Activated gamma-delta T cell (primary cell): ENCODE measurements at places on chromosomes 11 and 22.

- DNase-seq, result no peak
Measured at GRCh38 chr11:72583177-72583553, 91.1 kb downstream of the PDE2A start.

DNA sequence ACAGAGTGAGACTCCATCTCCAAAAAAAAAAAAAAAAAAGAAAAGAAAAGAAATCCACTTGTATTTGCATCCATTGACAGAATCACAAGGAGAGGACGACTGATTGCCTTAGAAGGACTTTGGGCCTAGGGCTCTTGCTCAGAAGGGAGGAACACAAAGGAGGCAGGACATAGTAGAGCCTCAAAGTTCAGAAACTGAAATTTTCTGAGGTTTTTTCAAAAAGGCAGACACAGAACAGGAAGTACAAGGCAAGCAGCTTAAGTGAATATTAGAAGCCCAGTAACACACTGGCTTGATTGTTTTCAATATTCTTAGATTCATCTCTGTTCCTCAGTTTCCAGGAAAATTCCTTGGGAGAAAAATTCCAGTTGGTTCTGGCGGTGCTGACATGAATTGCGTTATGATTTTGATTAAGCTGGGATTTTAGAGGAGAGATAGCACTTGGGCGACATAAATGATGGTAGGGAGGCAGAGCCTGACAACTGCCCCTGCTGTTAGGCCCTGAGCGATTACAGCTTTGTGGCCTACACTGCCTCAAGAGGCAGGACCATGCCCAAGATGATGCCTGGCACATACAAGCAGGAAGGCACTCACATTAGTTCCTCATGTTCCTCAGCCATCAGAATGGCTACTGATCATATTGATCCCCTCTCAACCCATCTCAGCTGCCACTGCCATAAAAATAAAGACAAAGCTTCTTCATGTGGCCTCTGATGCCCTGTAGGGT, 15.3 kb downstream of the CLPB start:
- no peak for DNase-seq

- no peak for DNase-seq
Measured at GRCh38 chr11:22584976-22585375, 40.6 kb downstream of the FANCF start.

- DNase-seq, result no peak
Measured at GRCh38 chr11:117315285-117316196, 515 bp downstream of the BACE1 start.

GRCh38 chr11:1276041-1276790, 33.2 kb downstream of the TOLLIP start:
- no peak for DNase-seq

DNA sequence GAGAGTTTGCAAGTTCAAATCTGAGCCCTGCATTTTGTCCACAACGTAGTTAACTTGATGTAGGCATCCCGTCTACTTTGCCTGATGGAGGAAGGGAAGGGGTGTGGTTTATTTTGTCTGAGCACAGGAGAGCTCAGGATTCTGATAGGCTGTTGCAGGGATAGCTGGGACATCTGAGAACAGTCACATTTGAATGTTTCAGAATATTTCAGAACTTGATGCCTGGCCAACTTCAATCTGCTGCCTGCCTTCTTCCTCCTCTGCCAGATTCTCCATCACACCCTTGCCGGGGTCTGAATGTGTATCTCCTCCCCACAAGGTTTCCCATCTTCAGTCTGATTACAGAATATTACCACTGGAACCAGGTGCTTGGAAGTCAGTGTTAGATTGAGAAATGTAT, 51.6 kb downstream of the NTM start:
- no peak for DNase-seq

GRCh38 chr11:17171343-17171742, 36.4 kb downstream of the PIK3C2A start:
- no peak for DNase-seq

DNA sequence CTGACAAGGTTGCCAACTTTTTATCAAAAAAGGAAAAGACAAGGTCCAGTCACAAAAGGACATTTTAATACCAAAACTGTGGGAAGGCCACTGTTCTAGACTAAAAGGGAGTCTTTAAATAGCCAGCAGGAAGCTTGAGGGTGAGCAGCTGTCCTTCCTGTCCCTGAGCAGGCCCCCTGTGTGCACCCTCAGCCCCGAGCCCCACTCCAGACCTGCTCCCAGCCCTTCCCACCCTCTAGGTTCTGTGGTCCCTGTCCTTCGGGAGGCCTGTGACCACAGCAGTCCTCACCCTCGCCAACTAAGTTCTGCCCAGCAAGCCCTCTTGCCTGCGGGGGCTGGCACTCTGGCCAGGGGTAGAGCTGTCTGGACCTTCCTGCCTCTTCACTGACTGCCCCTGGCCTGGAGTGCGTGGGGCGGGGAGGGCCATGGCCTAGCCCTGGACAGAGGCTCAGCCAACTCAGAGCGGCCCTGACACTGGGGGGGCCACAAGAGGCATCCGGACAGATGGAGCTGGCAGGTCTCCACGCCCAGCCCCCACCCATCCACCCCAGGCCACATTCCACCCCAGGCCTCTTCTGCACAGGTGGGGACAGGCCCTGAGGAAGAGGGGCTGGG, 1.6 kb upstream of the PLXNB2 start:
- DNase-seq, result no peak

DNA sequence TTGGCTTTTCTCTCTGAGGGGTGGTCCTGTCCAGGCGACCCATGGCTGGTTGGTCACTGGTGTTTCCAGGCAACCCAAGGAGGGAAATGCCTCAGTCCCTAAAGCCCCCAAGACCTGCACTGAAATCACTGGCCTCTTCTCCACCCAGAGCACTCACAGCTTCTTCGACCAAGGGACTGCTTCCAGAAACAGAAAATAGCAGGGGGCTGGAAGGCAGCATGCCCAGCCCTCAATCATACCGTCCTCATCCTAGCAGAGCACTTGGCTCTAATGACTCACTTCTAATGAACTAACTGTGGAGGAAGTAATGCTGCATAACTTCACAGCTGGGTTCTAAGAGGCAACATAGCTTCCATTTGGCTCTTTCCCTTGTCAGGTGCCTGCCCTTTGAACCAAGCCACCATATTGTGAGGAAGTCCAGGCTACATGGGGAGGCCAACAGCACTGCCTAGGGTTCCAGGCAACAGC, 27.6 kb downstream of the DKK3 start:
- DNase-seq, result no peak

- DNase-seq, result no peak
Measured at GRCh38 chr11:86150847-86151173, 81.9 kb upstream of the PICALM start.

GRCh38 chr11:63896071-63896470, 20.9 kb downstream of the RCOR2 start:
- DNase-seq, result no peak

- no peak for DNase-seq
Measured at GRCh38 chr11:33941637-33942160, 49.8 kb upstream of the LMO2 start.

GRCh38 chr22:23485490-23485889, 94.6 kb downstream of the IGLL1 start:
- DNase-seq, result no peak

DNA sequence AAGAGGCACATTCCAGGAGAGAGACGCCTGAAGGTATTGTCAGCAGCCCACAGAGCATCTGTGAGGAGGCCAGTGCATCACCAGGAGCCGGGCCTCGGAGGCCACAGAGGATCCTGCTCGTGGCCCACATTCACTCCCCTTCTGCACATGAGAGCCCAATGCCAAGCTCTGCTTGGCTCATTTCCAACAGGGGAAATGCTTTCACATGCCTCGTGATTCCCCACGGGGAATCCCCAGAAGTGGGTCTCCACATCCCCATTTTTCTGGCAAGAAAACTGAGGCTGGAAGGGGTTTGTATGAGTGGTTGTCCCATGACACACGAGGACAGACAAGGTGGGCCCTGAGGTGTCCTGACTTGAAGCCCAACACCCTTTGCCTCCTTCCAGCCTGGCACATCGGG, 34.4 kb downstream of the TP53I11 start:
- no peak for DNase-seq

- no peak for DNase-seq
Measured at GRCh38 chr11:69044111-69045013, 4.4 kb upstream of the TPCN2 start.

- no peak for DNase-seq
Measured at GRCh38 chr22:44338906-44339305, 26.2 kb upstream of the SHISAL1 start.

DNA sequence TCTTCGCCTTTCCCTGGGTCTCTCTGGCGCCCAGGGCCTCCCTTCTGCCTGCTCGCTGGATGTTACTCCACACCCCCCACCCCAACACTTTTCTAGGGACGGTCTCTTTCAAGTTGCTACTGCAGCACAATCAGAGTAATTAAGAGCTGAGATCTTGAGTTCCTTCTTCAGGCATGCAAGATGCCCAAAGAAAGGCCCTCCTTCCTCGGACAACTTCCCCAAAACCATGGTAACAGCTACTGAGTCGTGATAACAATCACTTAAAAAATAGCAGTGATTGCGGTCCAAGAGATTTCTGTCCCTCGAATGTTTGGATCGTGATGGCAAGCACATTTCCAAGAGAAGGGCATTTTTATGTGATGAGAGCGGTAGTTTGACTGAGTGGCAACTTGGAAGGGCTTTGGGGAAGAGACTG, 638 bp upstream of the TENM4 start:
- DNase-seq, result no peak

- DNase-seq, result no peak
Measured at GRCh38 chr22:50683994-50684371, 11.4 kb downstream of the SHANK3 start.

GRCh38 chr11:1494650-1495049, 8.1 kb upstream of the MOB2 start:
- DNase-seq, result no peak

DNA sequence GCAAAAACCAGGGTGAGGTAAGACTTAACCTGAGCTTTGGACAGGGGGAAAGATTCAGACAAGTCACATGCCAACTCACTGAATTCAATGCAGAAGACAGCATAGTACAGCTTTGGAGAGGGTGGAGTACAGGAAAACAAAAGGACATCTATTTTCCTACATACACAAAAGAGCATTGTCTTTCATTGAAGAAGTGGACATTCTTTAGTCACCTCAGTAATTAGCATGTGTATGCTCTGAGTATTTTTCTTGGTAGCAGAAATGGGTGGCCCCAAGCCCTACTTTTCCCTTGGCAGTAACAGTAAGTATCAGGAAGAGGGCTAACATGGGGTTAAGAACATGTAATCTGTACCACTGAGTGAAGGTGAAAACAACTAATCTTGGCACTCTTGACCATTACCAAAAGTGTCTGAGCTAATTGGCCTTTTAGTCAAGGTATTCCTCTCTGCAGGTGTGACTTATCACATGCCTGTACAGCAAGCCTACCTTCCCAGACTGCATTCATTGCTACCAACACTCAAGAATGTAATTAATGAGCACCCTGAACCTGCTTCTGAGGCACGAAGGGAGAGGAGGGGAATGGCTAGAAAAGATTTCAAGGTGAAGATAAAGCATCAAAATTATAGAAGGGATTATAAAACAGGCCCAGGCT, 33.9 kb downstream of the SYTL2 start:
- no peak for DNase-seq

DNA sequence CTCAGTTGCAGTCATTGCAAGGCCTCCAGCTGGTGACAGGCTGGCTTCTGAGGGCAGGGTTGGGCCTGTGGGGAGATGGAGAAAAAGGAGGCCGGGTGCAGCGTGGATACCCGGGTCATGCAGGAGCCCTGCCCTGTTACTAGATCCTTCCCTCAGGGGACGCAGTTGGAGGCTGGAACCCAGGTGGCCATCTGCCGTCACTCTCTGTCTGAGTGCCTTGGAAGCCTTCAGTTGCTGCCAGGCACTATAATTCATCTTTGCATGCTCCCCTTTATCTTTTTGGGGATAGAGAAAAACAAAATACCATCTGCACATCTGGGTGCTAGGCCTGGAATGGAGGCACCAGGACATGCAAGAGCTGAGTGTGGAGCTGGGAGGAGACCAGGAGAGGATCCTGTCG, 82.7 kb downstream of the TP53I11 start:
- no peak for DNase-seq

DNA sequence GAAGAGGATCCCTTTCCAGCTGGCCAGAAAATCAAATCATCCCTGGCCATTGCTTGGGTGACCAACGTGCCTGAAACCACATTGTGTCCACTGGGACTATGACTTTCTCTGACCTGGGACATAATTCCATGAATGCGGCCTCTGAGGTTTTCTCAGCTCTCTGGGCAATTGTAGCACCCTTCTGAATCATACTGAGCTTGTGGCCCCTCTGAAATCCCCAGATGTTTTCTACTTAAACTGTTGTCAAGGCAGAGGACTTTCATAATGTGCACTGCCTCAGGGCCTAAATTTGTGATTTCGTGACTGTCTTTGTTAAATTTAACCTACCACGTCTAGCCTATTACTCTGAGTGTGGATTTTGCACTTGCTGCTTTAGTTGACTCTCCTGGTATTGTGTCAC, 321.1 kb upstream of the PLET1 start:
- no peak for DNase-seq

DNA sequence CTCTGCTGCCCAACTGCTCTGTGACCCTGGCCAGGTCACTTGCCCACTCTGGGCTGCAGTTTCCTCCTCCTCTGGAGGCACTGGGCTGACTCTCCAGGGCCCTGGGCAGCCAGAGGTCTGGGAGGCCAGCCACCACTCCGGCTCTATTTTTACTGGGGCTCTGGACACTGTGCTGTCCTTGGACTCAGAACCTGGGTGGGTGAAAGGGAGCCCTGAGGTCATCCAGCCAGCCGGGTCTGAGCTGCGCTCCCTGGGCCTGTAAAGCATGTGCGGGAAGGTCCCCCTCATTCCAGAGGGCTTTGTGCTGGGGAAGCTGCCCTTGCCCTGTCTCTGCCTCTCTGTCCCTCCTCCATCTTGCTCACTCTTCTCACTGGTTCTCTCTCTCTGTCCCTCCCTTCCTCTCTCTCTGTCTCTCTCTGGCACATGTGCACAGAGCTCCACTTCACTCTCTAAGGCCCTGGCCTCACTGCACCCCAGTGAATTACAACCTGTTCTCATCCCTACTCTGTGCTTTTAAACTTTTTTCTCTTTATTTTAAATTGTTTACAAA, 24.6 kb downstream of the MB start:
- DNase-seq, result no peak

- DNase-seq, result no peak
Measured at GRCh38 chr22:49257551-49257961, 570.1 kb downstream of the BRD1 start.

- peak; percentile 94 for DNase-seq
Measured at GRCh38 chr22:38755911-38756532, at the start of gene SUN2. SUN2 (minus strand) TSS chr22:38755998; CDS start chr22:38752628, 3,370 bp downstream.

GRCh38 chr11:134530636-134531326, 118.7 kb upstream of the B3GAT1 start:
- DNase-seq, result no peak

- DNase-seq, result no peak
Measured at GRCh38 chr11:69425895-69426544, 55.4 kb upstream of the LINC01488 start.

DNA sequence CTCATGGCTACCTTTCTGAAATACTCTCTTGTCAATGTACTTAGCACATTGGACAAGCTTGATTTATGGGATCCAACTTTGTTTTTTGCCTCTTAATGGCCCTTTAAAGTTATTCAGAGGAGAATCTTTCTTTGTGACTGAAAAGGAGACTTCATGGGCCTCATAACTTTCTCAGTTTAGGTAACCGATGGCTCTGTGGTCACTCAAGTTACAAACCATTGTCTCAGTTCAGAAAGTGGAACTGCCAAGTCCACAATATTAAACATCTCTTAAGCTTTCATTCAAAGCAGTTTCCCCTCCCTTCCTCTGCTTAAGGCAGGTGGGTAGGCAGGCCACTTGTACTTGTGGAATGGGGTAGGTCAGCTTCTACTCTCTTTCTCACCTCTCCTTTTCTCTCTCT, 12.3 kb upstream of the ARL14EP start:
- no peak for DNase-seq
